Psoas muscle (tissue), 8 donors: ENCODE measurements at places on chromosomes 7 and 10.

DNA sequence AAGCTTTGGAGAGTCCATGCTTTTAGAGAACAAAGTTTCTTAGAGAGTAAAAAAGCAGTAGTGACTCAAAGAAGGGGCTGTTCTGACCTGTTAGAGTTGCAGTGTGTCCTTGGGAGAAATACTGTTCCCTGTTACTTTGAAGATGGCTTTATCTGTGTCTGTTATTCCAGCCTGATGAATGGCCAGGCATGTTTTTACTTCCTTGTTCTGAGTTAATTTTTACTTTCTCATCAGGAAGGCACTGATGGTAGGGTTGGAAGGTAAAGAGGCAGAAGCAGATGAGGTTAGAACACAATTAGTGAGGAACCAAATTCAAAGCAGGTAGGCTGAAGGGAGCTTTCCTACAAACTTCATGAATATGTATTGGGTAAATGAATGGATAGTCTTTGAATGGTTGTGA is 138.5 kb upstream of the PRKCQ start:
- no peak for DNase-seq

GRCh38 chr7:107744345-107744750 is 406 bp downstream of the CBLL1 start:
- DNase-seq, result no peak

GRCh38 chr10:123645016-123645415 is 21.1 kb upstream of the GPR26 start:
- DNase-seq, result no peak

- no peak for DNase-seq
Observed at GRCh38 chr7:112001091-112001826, 204.9 kb downstream of the DOCK4 start.

DNA sequence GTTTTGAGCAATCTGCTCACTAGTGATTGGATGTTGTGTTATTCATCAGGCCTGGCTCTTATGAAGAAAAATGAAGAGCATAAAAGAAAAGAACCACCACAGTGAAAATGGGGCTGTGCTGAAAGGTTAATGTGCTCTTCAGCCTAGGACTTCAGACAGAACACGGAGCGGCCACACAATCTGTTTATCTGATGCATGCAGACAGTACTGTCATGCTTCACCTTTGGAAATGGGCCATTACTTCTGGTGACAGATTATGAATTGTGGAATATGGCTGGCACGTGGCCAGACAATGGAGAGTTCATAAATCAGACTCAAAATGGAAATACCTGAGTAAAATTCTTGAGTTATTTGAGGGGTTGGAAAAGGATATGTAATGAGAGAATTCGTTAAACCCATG is 86.0 kb upstream of the NOBOX start:
- no peak for DNase-seq

GRCh38 chr7:116871061-116871700 is 8.8 kb downstream of the CAPZA2 start:
- no peak for DNase-seq
